Muscle of arm (tissue), 14 donors: ENCODE measurements at places on chromosomes 6 and 20.
A peak's percentile ranks its signal among the peaks of the same experiment; 100 is the strongest.

DNA sequence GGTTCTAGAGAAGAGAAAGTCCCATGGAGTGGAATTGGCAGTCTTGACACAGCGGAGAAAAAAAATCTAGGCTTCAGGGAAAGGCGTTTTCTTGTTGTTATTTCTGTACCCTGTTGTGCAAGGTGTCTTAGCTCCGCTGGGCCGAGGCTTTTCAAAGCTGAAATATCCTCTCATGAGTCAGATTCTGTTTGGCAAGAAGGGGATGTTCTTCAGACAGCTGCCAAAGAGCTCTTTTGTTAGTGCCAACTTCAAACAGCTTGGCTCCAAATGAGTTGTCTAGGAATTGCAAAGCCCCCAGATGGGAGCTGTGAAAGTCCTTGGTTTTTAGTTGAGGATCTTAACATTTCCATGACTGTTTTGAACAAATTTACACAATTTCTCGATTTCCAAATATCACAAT is 45.6 kb downstream of the LRRN4 start:
- peak; percentile 33 for DNase-seq

DNA sequence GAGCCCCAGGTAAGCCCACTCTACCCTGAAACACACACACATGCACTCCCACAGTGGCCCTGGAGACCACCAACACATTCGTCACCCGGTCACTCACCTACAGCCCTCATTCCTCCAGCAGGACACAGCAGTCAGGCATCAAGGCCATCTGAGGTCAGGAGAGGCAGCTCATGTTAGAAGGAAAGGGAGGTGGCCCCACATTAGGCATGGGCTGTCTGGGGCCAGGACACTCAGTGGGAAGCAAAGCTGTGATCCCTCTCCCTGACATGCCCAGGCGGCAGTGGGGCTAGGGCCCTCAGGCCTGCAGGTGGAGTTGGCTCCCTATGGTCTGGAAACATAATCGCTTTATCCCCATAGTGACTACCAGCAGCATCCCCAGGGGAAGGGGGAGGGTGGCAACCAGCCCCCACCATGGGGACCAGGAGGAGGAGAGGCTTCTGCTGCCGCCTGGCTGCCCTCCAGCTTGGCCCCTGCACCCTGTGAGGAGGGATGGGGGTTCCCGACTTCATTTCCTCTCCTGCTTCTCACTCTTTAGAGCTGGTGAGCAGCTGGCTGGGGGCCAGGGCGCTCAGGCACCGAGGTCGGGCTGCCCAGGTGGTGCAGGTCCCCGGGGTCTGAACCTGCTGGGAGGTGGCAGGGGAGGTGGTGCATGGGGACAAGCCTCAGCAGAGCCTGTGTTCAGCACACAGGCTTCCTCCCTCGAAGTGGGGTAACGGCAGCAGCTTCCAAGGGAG is 76.6 kb upstream of the CST7 start:
- no peak for DNase-seq

DNA sequence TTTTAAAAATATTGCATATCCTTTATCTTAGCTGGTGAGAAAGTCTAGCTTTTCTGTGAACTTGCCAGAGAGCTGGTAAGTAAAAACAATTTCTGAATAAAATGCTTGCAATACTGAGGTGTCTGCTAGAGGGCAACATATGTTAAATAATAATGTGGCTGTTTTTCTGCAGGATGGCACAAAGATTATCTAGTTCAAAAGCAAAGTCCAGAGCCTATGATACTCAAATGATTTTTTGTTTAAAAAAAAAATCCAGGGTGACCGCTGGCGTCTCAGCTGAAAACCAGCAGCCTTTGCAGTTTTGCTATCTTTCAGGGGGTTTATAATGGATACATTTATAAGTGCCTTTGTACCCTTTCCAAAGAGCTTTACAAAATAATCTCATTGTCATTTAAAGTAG is 194.9 kb downstream of the PHACTR1 start:
- DNase-seq = peak; percentile 48

DNA sequence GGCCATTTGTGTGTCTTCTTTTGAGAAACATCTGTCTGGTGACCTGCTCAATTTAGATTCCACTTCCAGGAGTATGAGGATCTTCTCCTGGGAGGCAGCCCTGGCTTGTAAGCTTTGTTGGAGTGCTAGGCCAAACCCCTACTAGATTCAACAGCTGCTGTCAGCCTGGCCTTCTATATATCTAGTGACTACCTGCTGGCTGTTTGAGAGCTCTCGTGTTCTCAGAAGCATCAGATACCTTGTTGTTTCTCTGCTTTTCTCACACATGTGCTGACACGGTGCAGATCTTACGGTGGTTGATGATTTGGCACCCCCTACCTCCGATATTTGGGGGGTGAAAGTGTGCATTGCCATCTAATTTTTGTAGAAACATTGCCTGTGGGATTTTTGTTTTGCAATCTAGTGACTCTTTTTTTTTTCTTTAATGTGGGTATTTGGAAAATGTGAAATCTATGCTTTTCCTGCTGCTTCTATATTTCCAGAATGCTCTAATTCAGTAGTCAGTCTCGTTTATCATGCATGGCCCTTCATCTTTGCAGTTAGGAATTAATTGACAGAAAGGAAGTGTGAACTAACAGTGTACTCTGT is 4.7 kb downstream of the CCN2 start:
- DNase-seq = no peak

DNA sequence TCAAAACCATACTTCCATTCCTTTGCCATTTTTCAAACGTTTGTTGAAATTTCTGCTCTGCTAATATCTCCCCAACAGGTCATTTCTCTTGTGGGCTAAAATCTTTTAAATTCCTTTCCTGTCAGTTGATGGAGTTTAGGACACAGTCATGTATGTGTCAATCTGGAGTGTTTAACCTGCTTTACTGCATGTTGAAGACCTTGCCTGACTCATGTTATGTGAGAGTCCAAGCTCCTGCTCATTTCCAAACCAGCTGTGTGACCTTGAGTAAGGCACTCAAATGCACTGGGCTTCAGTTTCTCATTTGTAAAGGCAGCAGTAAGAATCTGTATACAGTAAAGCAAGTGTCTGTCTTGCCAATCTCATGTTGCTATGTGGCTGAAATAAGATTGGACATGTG is 171.9 kb upstream of the SPACA1 start:
- DNase-seq = no peak

GRCh38 chr20:31862506-31862905 is 7.8 kb downstream of the DUSP15 start:
- DNase-seq = no peak

DNA sequence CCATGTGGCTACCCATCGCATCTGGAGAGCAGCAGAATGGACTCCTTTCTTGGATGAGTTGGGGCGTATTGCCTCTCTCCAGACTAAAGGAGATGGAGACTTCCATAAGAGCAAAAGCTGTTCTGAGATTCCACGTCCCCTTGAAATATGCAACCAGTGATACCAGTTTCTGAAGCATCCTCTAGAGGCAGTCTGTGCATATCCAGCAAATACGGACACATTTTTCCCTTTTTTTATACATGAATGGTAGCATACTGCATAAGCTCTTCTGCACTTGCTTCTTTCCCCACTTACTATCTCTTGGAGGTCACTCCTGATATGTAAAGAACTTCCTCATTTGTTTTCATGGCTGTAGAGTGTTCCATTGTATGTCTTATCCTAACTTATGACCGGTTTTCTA is 34.6 kb downstream of the TAF8 start:
- DNase-seq = no peak

- no peak for DNase-seq
These were observed 59.0 kb downstream of the NOL4L start for GRCh38 chr20:32526125-32526524.

DNA sequence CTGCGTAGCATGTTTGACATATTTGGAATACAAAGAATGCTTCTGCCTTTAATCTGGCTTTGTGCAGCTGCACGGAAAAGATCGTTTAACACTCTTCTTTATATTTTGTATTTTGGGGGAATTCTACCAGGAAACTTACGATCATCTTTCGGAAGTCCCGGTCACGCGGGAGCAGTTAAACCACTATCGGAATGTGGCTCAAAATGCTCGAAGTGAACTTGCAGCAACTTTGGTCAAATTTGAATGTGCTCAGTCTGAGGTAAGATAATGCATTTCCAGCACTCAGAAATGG is 42.3 kb downstream of the CCDC170 start:
- DNase-seq = peak; percentile 6

DNA sequence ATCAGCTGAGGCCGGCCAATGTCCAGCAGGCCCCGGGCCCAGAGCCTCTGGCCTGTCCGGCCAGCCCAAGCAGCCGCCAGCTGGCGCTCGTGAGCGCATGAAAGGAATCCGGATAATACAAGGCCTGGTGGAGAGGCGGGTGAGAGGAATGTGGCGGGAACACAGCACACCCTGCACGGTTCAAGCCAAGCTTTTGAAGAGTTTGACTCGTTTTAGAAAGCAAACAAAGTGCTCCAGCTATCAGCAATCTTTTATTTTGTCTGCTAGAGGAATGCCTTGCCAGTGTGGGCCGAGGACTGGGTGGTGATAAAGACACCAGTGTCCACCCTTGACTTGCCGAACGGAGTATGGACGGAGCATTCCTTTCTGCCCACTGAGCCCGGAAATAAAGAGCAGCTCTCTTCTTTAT is 9.3 kb upstream of the NEDD9 start:
- no peak for DNase-seq

- DNase-seq = no peak
These were observed 171.0 kb upstream of the CITED2 start for GRCh38 chr6:139545206-139546105.

GRCh38 chr20:19885939-19886660 is 128.0 kb downstream of the RIN2 start:
- no peak for DNase-seq

DNA sequence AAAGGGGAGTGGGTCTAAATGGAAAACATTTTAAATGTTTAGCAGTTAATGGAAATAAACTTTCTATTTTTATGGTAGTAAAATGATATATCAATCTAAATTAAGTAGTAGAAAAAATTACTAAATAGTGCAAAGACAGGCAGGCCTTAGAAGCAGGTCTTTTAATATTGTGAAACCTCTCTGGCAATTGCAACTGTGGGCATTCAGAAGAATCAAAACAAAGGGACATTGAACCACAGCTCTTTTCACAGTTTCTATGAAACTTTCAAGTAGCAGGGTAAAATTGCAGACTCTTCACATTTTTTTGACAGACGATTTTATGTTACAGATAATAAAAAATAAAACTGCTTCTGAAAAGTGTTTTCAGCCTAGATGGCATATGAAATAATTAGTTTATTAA is 533.7 kb downstream of the BCKDHB start:
- no peak for DNase-seq

DNA sequence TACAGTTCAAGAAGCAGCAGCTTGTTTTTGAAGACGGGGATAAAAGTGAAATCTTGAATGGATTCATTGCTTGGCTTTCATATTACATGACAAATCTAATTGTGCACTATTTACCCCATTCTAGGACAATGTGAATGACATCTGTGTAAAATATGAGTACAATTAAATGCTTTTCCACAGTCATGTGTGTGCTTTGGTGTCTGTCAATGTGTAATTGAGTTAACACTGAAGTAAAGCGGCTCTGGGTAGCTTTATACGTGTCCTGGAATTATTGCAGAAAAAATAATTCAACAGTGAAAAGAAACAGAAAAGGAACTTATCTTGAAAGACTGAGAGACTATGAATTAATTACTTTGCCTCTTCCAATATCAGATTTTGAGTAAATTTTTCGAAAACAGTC is 233.5 kb upstream of the HS3ST5 start:
- DNase-seq = no peak

DNA sequence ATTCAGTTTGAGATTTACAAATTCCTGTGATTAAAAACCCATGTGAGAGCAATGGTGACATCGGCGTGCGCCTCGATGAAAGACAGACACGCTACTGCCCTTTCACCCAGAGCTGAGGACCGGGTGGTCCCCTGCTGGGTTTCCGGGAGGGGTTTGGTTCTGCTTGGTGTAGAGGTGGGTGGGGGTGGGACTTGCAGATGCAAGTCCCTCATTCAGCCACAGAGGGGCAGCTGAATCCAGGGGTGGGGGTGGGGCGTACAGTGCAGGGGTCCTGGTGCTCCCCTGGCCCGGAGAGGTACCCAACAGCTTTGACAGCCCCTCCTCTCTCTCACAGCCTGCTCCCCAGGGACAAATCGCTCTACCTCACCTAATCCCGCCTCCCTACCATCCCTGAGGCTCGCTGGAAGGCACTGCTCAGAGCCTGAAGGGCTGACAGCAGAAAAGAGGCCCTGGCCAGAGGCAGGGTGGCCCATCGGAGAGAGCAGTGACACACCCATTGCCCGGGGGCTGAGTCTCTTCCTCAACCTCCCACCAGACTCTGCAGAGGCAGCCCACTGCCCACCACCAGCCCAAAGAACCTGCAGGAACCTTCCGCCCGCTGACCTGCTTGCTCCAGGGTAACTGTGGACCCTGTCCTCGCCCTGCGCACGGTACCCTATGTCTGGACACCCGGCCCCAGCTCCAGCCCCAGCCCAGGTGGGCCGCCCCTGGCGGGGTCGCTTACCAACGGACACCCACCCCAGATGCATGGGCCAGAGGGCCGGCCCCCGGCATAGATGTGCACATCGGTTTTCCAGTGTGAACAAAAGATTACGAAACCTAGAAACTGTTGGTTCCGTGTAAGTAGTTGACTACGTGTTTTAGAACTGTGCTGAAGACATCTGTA is 118.4 kb downstream of the JPH2 start:
- DNase-seq = no peak

GRCh38 chr20:24934101-24934661 is 14.9 kb upstream of the CST7 start:
- no peak for DNase-seq

DNA sequence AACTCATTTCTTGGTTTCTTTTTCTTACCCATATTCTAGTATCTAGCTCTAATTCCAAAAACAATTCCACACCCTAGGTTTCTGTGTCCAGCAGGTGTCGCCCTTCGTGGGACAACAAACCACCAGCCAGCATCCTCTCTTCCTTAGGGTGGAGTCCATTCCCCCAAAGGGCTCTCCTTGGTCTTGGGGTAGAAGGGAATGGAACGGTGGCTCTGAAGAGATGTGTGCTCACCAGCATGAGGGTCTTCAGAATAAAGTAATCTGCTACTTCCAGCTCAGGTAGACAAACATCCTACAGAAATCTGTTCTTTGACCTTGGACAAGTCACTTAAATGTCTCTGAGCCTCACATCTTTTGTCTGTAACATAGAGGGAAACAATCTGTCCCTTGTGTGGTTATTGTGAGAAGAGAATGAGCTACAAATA is 7.2 kb downstream of the HLA-DMB start:
- peak; percentile 72 for DNase-seq

GRCh38 chr6:79334674-79335073 is 100.2 kb upstream of the HMGN3 start:
- DNase-seq = no peak

DNA sequence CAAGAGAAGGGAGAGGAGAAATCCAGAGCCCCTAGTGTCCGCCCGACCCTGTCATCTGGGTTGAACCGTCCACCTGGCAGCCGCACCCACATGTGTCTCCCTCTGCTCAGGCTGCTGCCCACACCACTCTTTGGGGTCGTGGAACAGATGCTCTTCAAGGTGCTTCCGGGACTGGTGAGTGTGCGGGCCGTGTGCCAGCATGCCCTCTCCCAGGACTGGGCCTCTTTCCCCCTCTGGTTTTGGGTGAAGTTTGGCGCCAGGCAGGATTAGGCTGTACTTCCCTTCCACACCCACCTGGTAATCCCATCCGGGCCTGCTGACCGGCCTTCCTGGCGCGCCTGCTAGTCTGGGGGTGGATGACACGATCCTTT is 7.9 kb downstream of the BPIFB3 start:
- peak; percentile 5 for DNase-seq
